ENCODE measurements at places on chromosomes 3 and 15.

DNA sequence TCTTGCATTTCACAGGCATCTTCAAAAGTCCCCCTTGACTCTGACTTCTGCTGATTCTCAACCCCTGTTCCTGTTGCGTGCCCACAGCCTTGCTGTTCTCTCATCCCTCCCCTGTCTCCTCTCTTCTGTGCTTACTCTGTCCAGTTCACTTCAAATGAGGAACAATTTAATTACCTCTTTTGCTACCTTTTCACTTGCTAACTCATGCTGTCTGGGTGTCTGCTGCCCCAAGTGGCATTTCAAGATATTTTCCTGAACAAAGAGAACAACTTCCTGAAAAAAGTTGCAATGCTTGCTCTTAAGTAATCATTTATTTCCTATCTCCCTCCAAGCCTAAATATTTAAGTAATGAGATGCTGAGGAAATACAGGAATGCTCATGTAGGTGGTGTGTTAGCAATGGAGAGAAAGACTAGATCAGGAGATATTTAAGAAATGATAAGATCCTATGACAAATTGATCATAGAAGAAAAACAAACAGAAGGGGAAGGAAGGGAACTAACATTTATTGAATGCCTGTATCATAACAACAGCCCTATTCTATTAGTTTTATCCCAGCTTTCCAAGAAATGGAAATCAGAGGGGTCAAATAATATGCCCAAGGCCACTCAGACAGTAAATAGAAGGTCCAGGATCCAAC is 42.2 kb downstream of the SV2B start:
- DNase-seq, result no peak

- no peak for DNase-seq
Observed at GRCh38 chr3:99645277-99646106, 7.1 kb downstream of the COL8A1 start.

DNA sequence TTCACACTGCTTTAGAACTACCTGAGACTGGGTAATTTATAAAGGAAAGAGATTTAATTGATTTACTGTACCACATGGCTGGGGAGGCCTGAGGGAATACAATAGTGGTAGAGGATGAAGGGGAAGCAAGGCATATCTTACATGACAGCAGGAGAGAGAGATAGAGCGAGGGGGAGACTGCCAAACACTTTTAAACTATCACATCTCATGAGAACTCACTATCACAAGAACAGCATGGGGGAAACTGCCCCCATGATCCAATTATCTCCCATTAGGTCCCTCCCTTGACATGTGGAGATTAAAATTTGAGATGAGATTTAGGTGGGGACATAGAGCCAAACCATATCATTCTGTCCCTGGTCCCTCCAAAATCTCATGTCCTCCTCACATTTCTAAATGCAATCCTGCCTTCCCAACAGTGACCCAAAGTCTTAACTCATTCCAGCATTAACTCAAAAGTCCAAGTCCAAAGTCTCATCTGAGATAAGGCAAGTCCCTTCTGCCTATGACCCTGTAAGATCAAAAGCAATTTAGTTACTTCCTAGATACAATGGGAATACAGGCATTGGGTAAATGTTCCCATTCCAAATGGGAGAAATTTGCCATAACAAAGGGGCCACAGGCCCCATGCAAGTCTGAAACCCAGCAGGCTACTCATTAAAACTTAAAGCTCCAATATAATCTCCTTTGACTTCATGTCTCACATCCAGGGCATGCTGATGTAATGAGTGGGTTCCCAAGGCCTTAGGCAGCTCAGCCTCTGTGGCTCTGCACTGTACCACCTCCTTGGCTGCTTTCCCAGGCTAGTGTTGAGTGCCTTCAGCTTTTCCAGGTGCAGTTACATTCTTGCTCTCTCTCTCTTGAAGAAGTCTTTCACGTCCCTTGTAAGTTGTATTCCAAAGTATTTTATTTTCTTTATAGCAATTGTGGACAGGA is 481.7 kb upstream of the TGFBR2 start:
- no peak for DNase-seq

DNA sequence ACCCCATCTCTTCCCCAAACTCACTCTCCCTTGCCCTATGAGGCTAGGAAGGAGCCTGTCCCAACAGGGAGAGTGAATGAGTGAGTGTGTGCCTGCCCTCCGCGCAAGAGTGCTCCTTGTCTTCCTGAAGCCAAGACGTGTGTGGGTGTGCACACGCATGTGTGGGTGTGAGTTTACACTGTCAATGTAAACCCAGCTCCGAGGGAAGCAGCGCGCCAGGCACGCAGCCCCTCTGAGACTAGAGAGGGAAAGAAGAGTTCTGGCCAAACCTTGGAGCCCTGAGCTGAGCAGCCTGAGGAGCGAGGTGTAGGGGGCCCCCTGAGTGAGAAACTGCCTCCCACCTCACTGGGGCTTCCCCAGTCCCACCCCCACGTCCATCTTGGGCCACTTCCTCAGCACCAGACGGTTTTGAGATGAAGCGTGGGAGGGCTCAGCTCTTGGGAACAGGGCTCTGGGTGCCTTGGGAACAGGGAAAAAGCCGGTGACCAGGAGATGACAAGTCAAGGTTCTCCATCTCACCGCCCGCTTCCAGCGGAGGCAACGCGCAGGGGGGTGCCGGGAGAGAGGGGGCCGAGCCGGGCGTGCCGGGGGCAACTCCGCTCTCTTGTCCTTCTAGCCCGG is 5.1 kb downstream of the MECOM start:
- no peak for DNase-seq

- no peak for DNase-seq
Observed at GRCh38 chr15:38514601-38515000, 50.0 kb downstream of the RASGRP1 start.

DNA sequence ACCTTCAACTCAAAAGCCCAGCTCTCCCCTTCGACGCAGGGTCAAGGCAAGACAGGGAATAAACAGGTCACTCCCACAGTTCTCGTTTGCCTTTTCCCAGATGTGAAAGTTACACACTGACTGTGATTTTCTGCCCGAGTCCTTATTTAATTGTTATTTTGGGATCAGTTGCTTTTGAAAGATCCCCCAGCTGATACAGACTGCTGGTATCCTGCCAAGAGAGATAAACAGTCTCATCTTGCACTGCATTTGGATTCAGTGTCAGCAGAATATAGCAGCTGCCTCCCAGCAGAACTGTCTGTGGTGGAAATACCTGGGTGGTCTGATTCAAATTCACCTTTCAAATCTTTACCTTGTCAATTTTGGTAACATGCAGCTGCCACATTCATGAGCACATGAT is 56.0 kb upstream of the FAM3D start:
- DNase-seq, result no peak

- no peak for DNase-seq
Observed at GRCh38 chr3:142563496-142563997, 15.0 kb downstream of the ATR start.

- no peak for DNase-seq
Observed at GRCh38 chr3:43526956-43527355, 94.9 kb downstream of the ANO10 start.

GRCh38 chr3:141863491-141863890 is 13.0 kb upstream of the ATP1B3 start:
- no peak for DNase-seq

DNA sequence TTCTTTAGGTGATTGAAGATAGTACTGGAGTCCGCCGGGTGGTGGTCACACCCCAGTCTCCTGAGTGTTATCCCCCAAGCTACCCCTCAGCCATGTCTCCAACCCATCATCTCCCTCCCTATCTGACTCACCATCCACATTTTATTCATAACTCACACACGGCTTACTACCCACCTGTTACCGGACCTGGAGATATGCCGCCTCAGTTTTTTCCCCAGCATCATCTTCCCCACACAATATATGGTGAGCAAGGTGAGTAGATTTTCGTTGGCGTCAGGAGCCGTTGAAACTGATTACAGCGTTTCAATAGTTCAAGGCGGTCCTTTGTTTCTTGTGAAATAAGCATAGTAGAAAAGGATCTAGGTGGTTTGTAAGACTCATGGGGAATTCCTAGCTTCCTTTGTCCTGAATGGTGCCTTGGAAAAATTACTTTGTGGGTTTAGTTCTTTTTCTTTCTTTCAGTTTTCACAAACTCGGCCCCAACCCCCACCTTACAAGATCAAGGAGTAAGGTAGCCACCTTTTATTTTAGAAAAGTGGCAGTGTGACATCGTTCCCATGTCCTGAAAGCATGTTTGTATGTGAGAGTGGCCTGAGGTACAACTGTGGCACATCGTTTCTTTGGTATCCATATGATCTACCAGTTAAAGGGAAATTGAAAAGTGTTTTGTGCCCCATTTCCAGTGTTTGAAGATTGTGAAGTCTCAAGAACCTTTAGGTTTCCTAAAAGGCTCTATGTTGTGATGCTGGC is 200.6 kb downstream of the GHSR start:
- no peak for DNase-seq

DNA sequence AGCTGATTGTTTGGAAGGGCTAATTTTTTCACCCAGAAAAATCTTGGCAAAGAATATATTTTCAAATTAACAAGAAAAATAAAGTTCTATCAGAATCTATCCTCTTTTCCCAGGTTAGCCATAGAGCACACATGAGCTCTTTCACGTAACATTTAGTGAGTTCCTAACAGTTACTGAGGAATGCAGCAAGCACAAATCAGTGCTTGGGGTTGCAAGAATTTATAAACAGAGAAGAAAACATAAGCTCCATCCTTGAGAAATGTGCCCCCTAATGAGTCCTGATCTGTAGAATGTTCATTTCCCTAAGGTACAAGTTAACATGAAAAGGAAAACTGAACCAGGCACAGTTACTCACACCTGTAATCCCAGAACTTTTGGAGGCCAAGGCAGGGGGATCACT is 13.9 kb downstream of the EOGT start:
- no peak for DNase-seq

DNA sequence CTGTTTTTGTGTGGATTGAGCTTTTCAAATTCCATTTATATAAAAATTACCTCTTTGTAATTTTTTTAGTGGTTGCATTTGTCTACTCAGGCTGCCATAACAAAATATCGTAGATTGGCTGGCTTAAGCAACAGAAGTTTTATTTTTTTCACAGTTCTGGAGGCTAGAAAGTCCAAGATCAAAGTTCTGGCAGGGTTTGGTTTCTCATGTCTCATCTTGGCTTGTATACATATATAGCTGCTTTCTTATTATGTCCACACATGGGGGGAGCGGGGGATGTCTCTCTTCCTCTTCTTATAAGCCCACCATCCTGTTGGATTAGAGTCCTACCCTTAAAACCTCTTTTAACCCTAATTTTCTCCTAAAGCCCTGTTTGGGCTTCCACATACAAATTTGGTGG is 28.5 kb downstream of the MGA start:
- DNase-seq, result no peak

DNA sequence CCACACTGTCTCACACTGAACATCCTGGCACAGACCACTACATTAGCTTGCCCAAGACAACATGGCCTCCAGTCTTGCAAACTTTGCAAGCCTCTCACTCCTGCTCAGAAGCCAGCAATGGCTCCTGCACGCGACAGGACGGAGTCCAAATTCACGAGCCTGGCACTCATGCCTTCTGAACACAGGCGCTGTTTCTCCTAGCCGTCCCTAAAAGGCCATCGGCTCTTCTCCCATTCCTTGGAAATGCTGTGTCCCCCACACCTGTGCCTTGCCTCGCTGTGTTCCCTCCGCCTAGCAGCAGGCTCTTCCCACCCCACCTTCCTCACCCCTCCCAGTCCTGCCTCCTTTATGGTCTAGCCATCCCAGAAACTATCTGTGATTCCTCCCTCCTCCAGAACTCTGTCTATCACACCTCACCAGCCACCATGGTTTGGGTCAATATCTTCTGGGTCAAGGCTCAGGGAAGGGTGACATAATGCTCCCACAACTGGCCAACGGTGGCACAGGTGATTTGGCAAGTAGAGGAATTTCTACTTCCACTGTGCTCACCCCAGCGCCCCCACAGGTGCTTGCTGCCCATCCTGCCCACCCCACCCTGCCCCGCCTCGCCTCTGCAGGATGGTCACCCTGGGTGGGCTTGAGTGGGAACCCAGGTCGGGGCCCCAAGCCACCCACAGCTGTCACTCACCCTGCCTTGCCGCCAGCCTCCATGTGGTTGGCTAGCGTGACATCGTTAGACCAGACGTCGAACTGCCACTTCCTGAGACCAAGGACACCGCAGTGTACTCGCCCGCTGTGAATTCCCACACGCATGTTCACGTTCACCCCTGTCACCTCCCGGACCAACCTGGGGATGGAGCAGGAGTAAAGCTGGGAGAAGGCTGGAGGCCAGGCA is 120.7 kb downstream of the ADCY5 start:
- no peak for DNase-seq

DNA sequence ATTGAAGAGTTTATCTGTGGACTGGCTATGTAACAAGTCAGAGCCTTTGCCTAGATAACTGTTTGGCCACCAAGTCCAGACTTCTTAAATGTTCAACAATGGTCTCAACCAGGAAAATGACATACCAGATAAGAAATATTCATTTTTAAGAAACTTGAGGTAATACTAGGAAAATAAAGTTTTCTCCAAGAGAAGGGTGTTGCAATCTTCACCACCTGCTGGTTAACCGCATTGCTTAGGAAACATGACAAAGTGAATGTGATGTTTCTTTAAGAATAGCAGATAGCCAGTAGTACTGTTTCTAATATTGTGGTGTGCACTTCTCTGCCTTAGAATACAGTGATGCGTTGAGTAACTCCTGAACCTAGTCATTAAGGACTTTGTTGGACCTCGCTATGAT is 321.5 kb upstream of the CADM2 start:
- DNase-seq, result no peak

DNA sequence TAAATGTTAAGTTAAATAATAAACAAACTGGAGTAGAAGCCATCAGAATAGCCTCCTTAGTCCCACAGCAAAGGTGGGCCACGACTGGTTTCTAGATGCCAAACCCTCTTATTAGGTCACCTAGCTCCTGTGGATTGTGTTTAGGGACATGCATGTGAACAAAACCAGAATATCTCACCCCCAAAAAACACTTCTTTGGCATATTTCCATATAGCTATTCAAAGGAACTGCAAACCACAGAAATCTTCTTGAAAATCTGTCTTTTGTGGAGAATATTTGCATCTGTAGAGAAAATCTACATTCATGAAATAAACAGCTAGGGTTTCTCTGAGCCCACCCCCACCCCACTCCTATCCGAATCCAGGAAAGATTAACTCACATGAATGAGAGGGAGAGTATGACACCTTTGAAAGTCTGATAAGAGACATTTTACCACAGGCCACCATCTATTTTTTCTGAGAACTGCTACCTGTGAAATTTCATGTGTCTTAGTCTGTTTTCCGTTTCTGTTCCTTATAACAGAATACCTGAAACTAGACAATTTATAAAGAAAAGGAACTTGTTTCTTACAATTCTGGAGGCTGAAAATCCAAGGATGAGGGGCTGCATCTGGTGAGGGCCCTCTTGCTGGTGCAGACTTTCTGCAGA is 159.4 kb downstream of the NEK10 start:
- no peak for DNase-seq

- no peak for DNase-seq
Observed at GRCh38 chr3:5227812-5228211, 40.3 kb downstream of the EDEM1 start.

Measured in activated naive CD4-positive, alpha-beta T cell treated with anti-CD3 and anti-CD28 coated beads for 36 hours (primary cell).